ENCODE measurements at places on chromosomes 3 and 15.

- no peak for DNase-seq
Measured at GRCh38 chr15:47577000-47577399, 140.3 kb upstream of the SEMA6D start.

DNA sequence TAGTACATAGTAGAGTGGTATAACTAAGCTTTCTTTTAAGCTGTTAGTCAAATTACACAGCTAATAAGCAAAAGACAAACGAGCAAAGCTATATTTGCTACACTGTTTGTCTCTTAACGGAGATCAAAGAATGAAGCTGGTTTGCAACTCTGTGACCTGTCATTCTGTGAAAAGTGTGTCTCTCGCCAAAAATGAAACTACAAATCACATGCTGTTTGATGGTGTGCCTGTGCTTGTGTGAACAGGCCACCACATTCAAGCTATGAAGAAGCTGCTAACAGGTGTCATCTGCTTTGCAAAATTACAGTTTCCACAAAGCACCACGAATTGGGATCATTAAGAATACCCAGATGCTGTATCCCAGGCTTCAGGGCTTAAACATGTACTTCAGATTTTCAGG is 667.8 kb upstream of the NAALADL2 start:
- no peak for DNase-seq

DNA sequence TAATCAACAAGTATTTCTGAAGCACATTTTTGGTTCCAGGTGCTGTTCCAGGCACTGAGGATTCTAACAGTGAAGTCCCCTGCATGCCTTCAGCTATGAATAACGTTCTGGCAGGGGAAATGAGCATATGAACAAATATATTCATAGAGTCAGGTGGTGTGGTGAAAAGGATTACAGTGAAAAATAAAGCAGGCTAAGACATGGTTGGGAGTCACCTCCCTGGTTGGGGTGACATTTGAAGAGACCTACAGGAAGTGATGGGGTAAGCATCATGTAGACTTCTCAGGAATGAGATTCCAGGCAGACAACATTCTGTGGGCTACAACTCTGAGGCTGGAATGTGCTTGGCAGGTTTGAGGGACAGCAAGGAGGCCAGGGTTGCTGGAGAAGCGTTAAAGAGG is 15.0 kb downstream of the FRMD4B start:
- DNase-seq: no peak

- no peak for DNase-seq
Measured at GRCh38 chr3:112304611-112305010, 10.6 kb upstream of the SLC9C1 start.

DNA sequence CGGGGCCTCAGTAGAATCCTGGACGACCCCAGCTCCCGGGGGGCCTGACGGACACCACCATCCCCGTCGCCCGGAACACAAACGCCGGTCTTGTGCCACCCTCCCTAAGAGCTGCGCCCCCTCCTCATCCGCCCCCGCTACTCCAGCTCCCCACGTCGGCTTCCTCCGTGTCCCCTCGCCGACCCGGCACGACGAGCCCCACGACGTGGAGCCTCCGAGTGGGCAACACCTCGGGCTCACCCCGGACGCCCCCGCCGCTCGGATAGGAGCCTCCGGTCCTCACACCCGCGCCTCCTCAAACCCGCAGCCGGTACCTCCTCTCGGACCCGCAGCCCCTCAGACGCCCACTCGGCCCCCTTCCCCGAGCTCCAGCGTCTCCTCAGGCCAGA is 525 bp downstream of the NPTN start:
- DNase-seq: no peak

DNA sequence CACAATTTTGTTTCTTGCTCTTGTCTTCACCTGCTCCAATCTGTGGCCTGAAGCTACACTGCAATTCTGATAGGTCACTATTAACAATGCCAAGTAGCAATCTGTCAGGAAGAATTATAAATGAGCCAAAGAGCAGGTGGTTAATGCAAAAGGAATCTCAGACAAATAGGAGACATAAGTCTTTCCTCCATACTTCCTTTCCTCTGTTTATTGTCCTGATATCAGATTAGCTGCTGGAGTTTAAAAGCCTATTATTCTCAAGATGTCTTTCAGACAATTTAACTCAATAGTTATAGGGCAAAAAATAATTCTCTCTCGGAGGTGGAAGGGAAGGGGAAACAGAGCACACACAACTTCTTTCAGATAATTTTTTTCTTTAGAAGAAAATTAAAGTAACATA is 491.6 kb downstream of the MFSD1 start:
- no peak for DNase-seq
